Posterior vena cava (tissue), 2 donors: ENCODE measurements at places on chromosomes 7 and 10.

- no peak for DNase-seq
Measured at GRCh38 chr7:69373171-69374043, 224.9 kb upstream of the AUTS2 start.

DNA sequence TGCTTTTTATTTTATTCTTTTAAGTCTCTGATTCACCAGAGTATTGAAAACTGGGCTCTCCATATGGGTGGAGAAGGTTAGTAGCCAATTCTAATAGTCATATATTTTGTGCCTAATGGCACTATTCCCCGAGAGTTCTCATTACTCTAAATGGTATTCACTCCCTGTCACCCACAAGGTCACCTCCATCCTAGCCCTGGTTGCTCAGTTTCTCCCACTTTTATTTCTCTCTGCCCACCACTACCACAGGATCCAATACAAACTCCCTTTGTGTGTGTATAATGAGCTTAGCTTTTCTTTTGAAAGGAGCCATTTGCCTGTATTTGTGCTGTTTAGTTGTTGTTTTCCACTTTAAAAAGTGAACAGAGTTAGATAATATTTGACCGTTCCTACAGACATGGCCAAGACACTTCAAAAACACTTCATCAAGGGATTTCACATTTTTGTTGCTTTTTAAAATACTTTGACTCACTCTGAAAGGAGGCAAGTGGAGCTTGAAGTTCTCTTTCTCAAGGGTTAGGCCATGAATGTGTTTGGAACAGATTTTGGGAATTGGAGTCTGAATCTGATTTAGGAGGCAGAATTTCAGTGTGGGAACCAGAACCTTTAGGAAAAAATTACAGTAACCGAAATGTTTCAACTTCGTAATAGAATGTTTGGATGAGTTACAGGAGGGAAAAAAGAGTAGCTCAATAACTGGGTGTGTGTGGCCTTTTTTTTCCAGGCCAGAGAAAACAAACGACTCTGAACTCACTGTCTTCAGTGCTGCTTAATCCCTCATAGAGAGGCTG is 321.3 kb downstream of the BICC1 start:
- DNase-seq = no peak

DNA sequence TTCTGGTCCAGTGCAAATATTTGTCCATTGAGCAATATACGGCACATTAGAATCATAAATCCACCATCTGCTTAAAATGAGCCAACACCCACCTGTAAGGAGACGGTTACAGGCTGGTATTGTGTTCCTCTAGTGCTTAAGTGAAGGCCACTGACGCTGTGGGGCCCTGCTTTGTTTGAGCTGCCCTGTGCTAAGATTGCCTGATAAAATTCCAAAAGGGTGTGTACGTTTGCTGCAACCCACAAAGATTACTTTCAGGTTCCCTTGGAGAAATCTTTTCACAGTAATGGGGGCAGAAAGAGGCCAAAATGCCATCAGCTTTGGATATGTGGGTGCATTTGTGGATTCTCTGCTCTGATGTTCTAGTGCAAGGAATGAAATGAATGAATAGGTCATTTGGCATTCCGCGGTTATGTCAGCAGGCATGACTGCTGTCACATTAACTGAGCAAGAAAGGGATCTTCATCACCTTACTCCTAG is 34.4 kb downstream of the AGR3 start:
- DNase-seq = no peak

DNA sequence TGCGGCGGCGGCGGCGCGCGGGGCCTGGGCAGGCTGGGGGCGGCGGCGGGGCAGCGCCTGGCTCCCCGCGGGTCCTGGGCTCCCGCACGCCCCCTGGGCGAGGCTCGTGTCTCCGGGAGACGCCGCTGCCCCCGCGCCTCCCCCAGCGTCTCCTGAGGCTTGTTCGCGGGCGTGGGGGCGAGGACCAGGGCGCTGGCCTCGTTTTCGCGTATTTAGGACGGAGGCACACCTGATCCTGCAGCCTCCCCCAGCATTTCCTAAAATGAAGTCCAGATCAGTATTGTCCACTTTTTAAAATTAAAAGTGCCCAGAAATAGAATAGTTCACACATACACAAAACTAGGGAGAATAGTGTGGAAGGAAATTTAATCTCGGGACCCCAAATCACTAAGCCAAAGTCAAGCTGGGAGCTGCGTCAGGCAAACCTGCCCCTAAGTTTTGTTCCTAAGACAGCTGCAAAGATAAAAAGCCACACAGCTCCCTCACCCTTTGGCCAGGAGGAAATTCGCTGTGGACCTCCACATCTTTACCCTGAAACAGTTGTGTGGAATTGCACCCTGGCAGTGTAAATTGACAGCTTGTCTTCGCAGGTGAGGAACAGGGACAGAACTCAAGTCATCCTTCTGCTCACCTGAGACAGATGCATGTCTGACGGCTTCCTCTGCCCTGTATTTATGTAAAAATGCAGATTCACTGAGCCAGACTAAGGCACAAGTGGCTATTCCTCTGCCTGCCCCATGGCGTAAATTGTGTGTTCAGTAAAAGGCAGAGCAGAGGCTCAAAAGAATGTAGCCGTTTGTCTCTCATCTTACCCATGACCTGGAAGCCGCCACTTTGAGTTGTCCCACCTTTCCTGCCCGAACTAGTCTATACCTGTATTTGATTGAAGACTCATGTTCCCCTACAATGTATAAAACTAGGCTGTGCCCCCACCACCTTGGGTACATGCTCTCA is 740 bp downstream of the GALNT11 start:
- DNase-seq = no peak

- DNase-seq = no peak
Measured at GRCh38 chr7:16747102-16747501, 6.5 kb upstream of the TSPAN13 start.
